ENCODE measurements at places on chromosomes 6 and 20.

DNA sequence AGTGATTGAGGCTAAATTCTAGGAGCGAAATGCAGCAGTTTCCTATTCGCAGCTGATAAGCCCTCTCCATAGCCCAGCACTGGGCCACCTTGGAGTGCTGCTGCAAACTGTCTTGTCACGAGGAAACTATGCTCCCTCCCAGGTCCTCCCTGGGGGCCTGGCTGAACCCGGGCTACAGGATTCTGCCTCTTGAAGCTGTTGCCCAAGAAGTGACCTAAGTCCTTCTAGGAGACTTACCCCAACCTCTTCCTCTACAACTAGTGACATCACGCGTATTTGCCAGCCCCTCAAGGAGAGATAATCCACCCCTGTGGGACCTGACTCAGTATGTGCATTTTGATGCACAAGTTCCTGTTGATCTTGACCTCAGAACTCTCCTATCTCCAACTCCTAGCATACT, 26.5 kb upstream of the ZFAND3 start:
- no peak for DNase-seq

- DNase-seq, result no peak
Measured at GRCh38 chr6:16621002-16621401, 140.3 kb downstream of the ATXN1 start.

DNA sequence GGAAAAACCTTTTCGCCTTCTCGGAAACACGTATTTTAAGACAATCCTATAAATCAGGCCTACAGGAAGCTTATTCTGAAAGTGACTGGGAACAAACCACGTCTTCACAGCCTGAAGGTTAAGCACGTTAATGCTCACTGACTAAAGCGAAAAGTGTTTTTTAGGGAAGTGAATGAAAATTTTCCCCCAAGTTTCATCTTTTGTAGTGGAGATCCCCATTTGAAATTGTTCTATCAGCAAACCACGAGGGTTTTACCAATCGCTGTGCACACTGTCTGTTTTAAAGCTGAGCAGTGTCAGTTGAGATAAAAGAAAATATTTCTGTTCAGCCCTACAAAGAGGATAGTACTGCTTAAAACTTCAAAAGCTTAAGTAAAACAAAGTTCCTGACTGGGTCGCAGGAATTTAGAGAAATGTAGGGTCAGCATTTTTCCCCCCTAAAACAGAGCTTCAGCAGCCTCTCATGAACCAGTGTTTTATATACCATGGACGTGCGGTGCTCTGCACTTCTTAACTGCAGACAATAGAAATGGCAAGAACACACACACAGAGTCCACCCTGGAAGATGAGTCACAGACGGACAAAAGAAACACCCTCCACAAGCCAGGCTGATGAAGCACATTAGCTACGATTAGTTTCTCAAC, 34.9 kb downstream of the SLC22A23 start:
- DNase-seq, result no peak

DNA sequence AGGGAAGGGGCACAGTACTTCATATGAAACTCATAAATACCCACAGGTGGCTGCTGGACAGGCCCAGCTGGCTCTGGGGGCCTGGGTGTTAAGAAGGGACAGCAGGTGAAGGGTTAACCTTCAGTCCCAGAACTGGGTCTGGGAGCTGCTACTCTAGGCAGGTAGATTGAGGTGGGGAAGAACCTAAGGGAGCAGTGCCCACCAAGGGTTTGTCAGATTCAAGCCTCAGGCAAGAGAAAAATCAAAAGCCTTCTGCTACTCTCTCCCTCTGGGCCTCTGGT, 5.6 kb downstream of the RPL10A start:
- DNase-seq, result peak; percentile 31

DNA sequence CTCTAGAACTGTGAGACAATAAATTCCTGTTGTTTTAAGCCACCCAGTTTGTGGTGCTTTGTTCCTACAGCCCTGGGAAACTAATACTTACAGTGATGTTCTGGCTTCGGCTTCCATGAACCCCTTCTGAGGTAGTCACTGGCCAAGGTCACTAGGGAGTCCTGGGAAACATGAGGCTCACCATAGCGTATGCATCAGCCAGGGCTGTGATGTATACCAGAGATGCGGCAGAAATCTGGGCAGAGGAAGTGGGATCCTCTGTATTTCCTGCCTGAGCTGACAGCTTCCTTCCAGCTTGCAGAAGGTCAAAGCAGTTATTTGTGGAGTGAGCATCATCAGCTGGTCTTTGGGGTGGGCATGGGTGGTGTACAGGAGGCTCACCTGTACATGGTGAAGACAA, 27.9 kb downstream of the KAT14 start:
- DNase-seq, result no peak

- peak; percentile 17 for DNase-seq
Measured at GRCh38 chr6:143288923-143289322, 161.6 kb downstream of the ADAT2 start.
